ENCODE measurements at places on chromosomes 4 and X. TPM values are rescaled to one million over a fixed set of nuclear protein-coding genes. Genes with fewer than 3 reads are reported as not detected.

GRCh38 chr4:189304167-189304566 is 636.5 kb upstream of the FRG1 start:
- no peak for DNase-seq

DNA sequence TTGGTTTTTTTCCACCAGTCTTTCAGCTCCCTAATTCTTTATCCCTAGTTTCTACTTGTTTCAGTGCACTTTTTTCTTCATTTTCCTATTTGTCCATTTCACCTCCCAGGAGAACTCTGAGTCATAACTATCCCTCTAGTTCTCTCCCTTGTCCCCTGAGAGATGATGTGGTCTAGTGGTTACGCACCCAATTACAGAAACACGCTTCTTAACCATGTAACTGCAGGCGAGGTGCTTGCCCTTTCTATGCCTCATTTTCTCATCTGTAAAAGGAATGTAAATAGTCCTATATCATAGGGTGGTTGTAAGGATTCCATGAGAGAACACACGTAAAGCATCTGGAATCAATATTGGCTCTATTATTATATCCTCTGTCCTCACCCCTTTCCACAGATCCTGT is 8.8 kb upstream of the GRPR start:
- peak; percentile 84 for DNase-seq

Gene RBM46
- total RNA-seq: not detected

Gene CFAP97
- 15.3 TPM for total RNA-seq

Gene HTN3
- total RNA-seq: not detected

Measured in M059J (cell line).